Mesendoderm (in vitro differentiated cells): ENCODE measurements at places on chromosomes 4 and X.

GRCh38 chr4:40427128-40427527 lies 92.0 kb downstream of the CHRNA9 start:
- no peak for DNase-seq

- no peak for DNase-seq
Observed at GRCh38 chr4:135120195-135120594, 918.6 kb upstream of the PABPC4L start.

DNA sequence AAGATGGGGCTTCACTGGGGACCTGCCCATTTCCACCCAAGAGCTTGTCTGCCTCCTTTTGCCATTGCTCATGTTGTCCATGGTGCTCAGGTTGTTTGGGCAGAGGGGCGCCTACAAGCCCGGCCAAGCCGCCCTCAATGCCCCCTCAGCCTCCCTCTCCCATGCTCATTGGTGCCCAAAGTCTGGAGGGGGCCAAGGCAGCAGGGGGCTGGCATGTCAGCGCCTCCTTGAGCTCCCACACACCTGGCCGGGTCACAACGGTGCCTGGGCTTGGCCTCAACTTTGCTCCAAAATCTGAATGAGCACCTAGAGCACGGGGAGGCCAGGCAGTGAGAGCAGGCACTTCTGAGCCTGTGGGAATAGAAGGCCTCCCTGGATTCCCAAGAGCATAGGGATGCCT lies 1598.8 kb downstream of the PCDH7 start:
- DNase-seq = no peak

- DNase-seq = no peak
Observed at GRCh38 chrX:103498786-103499185, 20.5 kb downstream of the RAB40A start.

DNA sequence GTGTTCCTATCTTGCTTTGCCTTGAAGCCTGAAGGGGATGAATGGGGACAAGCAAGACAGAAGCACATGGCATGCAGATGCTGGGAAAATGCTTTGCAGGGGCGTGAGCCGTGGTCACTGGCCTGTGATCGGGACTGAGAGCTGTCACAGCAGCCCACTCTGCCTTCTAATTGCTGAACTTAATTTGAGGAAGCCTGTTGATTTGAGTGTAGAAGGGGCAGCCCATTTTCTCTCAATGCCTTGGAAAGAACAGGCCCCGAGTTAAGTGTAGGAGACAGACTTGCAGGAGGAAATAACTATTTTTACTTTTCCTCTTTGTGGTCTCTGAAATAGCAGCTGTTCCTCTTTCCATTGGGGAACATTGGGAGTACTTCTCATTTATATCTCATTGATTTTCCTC lies 26.1 kb upstream of the TBC1D1 start:
- DNase-seq = no peak

DNA sequence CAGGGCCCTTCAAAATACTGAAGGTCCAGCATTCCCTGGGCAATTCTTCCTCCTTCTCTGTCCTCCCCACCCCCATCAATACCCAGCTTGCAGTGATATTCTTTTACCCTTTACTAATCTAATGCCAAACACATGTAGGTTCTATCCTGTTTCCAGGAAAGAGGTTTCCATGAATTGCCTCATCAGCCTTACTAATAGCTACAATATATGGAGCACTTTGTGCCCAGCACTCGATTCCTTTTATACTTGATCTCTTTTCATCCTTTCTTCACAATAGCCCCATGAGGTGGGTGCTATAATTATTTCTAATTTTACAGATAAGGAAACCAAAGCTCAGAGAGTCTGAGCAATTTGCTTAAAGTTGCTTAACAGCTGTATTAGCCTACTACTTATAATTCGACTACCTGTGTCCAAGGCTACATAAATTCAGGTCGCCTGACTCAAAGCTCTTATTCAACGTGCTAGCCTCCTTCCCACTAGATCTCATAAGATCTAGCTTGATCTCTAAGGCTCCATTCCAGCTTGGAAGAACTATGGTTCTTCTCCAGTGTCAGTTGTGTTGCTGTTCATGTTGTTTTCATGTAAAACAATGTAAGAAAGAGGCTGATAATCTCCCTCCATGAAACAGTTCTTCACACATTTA lies 229.6 kb upstream of the PGRMC2 start:
- DNase-seq = no peak

DNA sequence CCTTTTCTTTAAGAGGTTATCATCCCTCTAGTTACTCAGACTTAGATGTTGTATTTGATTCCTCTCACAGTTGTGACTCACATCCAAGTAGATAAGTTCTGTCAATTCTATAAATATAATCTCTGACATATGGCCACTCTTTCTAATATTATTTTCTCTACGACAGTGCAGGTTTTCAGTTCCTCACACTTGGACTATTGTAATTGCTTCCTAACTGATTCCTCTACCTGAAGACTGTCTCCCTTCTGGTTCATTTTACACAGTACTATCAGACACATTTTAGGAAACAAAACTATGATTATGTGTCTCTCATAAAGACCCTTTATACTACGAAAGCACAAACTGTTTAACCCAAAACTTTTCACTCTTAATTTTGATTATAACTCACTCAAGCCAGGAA lies 31.3 kb upstream of the GNRHR start:
- DNase-seq = no peak

- DNase-seq = no peak
Observed at GRCh38 chr4:58776627-58777026, 1666.4 kb upstream of the IGFBP7 start.

GRCh38 chr4:96912716-96913115 lies 1072.8 kb downstream of the PDHA2 start:
- DNase-seq = peak; percentile 23
